ENCODE measurements at places on chromosomes 3 and 15.

GRCh38 chr3:45088543-45089358, 57.4 kb downstream of the CDCP1 start:
- DNase-seq: no peak

- DNase-seq: no peak
Measured at GRCh38 chr15:52466716-52467115, 62.0 kb downstream of the MYO5A start.

DNA sequence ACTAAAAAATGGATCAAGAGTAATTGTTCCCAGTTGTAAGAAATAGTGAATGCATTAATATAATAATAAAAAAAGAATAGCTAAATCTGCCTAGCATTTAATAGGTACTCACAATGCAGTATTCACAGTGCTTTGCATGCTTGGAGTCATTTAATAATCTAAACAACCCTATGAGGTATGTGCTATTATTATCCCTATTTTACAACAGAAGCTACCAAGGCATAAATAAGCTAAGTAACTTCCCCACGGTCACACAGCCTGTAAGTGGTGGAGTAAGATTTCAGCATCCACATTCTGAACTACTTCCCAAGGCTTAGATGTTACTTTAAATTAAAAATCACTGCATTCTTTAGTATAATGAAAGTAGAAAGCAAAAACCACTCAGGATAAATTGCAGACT, 102.9 kb downstream of the PLCH1 start:
- no peak for DNase-seq

GRCh38 chr3:74021449-74021848, 396.7 kb upstream of the PDZRN3 start:
- DNase-seq: no peak

- peak; percentile 20 for DNase-seq
Measured at GRCh38 chr3:15964605-15965442, 167.0 kb upstream of the ANKRD28 start.
